Dermis microvascular lymphatic vessel endothelial cell (primary cell): ENCODE measurements at places on chromosomes 7 and 10. TPM values are rescaled to one million over a fixed set of nuclear protein-coding genes. Genes with fewer than 3 reads are reported as not detected.

GRCh38 chr10:47244560-47245500 lies 55.2 kb upstream of the GDF10 start:
- no peak for DNase-seq

Gene SMO
- total RNA-seq = 2.3 and 8.3 TPM in 2 replicates

GRCh38 chr10:66656499-66656898 lies 269.3 kb upstream of the LRRTM3 start:
- DNase-seq = no peak

Gene PRKCQ
- total RNA-seq = 0.38 and 0.39 TPM in 2 replicates

Gene HMX3
- not detected in 2 replicates for total RNA-seq

- no peak for DNase-seq
Observed at GRCh38 chr10:79027147-79028055, 41.4 kb upstream of the ZMIZ1 start.

GRCh38 chr7:86904949-86905834 lies 154.3 kb downstream of the ELAPOR2 start:
- DNase-seq = peak; percentile 11

- no peak for DNase-seq
Observed at GRCh38 chr10:106816318-106817085, 348.0 kb downstream of the SORCS1 start.

- DNase-seq = peak; percentile 55
Observed at GRCh38 chr7:129168231-129169021, 20.0 kb upstream of the SMO start.

- DNase-seq = no peak
Observed at GRCh38 chr10:131077724-131078123, 233.8 kb downstream of the TCERG1L start.

Gene NKX1-2
- not detected in 2 replicates for total RNA-seq

DNA sequence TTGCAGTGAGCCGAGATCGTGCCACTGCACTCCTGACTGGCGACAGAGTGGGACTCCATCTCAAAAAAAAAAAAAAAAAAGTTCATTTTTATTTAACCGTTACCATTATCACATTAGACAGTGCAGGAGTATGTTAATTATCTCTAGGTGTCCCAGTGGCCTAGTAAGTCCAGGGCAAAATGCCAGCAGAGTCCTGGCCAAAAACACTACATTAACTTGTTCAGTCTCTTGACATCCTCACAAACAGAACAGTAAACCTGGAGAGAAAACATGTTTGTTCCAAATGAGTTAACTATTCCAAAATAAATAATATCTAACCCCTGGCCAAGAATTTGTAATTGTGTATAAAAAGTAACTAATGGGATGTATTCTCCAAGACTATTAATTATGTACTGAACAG lies 43.2 kb downstream of the PTPRZ1 start:
- no peak for DNase-seq

- no peak for DNase-seq
Observed at GRCh38 chr10:52811776-52812175, 39.2 kb upstream of the MBL2 start.

Gene MRLN
- not detected in 2 replicates for total RNA-seq

Gene WEE2
- total RNA-seq = under 0.01 and 0.13 TPM in 2 replicates

DNA sequence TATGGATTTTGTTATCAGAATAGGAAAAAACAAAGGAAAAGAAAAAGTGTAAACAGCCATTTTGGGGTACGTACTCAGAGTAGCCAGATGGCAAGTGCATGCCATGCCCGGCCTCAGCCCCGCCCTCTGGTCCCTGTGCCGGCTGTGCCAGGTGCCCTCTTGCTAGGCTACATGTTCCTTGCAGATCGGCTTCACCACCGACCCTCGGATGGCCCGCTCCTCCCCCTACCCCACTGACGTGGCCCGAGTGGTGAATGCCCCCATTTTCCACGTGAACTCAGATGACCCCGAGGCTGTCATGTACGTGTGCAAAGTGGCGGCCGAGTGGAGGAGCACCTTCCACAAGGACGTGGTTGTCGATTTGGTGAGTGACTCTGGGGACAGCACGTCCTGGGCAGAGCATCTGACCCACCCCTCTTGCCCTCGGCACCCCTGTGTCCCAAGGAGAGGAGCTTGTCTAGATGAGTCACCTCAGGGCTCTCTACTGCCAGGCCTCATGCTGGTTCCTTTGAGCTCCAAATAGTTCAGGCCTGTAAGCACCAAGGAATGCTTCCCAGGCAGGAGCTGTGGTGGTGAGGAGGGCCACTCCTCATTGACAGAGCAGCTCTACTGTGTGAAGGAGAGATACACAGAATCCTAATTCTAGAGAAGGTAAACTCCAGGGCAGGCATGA lies 54.9 kb upstream of the ZMIZ2 start:
- no peak for DNase-seq

DNA sequence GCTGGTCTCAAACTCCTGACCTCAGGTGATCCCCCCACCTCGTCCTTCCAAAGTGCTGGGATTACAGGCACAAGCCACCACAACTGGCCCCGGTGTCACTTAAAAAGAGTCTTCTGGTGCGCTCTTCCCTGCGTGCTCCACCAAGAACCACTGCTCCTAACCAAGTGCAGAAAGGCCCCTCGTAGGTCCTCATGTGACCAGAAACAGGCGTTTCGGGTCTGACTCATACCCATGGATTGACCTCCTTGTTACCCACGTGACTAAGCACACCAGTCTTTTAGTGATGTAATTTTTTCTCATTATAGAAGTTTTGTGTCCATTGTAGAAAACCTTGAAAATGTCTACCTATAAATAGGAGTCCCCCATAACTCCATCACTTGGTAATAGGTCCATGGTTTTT lies 13.9 kb downstream of the FKBP6 start:
- no peak for DNase-seq

Gene PHKG1
- total RNA-seq = 0.13 and 0.38 TPM in 2 replicates

Gene CHST3
- 4.6 and 6.2 TPM in 2 replicates for total RNA-seq

DNA sequence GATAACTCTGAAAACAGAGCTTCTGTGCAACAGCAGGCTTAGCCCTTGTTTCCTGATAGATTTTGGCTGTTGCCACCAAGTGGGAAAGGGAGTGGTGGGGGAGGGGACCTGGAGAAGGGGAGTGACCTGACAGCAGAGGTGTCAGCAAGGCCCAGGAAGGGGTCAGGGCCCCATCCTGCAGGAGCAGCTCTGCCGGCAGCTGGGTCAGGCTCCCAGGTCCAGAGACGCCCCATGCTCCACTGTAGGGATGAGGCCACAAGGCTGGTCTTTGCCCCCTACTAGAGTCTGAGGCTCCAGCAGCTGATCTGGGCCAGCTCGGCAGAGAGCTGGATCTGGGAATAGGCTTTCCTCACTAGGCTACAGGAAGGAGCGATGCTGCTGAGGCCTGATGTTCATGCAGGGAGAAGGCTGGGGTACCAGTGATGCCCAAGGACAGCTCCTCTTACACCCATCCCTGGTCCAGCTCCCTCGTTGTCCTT lies 44.0 kb upstream of the ZMIZ1 start:
- DNase-seq = no peak

DNA sequence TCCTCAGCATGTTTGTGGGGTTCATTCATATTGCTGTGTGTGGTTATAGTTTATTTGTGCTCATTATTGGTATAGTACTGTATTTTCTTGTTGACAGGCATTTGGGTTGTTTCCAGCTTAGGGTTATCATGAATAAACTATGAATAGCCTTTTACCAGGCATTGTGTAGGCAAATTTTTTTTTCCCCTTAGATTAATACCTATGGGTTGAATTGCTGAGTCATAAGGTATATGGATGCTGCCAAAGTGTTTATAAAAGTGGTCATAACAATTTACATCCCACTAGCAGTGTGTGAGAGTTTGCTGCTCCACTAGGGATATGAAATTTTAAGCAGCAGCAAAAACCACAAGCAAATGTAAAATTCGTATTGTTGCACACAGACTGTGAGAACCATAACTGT lies 175.0 kb downstream of the PLPP4 start:
- no peak for DNase-seq

- DNase-seq = no peak
Observed at GRCh38 chr10:26486990-26487850, 49.1 kb downstream of the APBB1IP start.

GRCh38 chr10:89245802-89246201 lies 5.8 kb downstream of the LIPA start:
- DNase-seq = no peak

Gene PNLIPRP3
- under 0.01 TPM in 1 of 2 replicates, not detected in the other for total RNA-seq

DNA sequence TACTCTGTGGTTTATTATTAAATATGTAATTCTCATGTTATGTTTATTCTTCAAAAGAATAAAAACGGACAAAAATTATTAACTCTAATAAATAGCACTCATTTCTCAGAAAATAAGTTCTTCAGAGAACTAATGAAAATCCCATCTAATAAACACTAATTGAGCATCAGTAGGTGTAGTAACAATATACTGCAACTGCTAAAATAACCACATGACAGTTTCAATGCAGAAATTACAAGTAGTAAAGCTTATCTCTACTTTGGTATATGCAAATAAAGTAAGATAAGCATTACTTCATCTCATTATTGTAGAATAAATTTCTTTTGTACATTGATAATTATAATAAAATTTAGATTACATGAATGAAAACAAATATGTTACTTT lies 56.4 kb upstream of the DKK1 start:
- no peak for DNase-seq

DNA sequence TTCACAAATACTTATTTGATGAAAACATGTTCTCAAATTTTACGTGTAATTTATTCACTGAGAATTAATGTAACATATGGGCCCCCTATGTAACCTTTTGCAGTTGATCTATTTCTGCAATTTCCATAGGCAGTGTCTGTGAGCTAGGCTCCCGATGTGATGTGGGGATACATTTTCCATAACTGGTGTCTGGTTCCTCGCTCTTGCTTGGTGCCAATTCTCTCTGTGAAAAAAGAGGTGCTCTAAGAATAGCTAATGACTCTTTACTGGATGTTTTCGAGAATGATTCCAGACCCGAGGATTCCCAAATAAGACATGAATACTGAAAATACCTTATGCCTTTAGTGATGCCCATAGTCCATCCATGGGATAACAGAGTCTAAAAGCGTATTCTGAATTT lies 286.7 kb upstream of the FZD8 start:
- no peak for DNase-seq

DNA sequence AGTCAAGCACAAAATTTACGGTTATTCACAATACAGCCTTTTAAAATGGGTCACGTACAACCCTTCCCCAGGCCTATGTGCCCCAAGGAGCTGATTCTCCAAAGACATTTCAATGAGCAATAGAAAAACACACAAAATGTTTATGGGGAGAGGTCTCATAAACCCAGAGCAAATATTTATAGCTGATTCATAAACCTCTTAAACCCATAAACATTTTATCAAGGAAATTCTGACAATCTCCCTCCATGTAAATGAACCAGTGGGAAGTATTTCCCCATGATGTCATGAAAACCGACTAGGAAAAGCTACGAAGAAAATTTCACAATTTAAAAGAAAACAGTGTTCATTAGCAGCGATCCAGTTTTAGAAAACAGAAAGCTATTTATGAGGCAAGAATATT lies 36.0 kb downstream of the SFMBT2 start:
- DNase-seq = no peak

GRCh38 chr7:7858559-7858958 lies 110.0 kb upstream of the GLCCI1 start:
- DNase-seq = peak; percentile 54

GRCh38 chr7:8125680-8126444 lies 136.1 kb downstream of the ICA1 start:
- no peak for DNase-seq

Gene SH2D4B
- under 0.01 and 0.13 TPM in 2 replicates for total RNA-seq

DNA sequence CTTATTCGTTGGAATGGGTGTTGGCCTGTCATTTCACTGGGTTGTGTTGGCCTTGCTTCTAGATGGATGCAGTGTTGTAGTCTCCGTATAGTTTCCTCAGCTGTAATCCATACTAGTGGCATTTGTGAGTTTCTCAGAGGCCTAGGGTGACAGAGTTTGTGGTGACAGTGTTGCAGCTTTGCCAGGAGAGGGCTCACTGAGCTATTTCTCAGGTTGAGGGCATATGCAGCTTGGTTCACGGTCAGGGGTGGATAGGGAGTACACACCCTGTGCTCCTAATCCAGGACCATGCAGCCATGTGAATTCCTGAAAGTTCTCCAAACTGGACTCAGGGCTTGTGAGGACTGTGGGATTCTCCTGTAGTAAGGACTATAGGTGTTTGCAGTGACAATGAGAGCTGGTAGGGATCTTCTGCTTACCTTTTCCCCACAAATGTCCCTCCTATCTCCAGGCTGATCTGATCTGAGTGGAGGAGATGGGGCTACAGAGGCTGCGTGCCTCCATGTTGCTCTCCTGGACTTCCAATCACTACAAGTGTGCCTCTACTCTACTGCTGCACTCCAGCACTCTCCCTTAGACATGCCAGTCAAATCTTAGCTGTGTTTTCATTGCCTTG lies 229.0 kb downstream of the STK31 start:
- DNase-seq = no peak

Gene SEM1
- 31.4 and 53.1 TPM in 2 replicates for total RNA-seq

DNA sequence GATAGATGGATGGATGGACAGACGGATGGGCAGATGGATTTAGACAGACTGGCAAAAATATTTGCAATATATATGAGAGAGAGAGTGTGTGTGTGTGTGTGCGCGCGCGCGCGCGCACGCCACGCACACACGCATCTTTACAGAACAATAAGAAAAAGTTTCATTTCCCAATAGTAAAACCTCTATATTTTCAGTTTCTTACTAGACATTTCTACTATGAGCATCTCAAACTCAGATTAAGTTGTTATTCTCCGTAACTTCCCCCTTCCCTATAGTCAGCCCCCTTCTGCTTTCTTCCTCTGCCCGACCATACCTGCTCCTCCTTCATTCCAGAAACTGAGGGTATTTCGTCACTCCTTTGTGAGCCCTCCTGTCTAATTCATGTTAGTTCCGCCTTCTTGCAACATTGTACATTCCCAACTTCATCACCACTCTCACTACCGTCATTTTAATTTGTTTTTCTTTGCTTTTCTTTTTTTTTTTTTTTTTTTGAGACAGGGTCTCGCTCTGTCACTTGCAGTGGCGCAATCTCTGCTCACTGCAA lies 154.4 kb upstream of the SH2B2 start:
- no peak for DNase-seq

DNA sequence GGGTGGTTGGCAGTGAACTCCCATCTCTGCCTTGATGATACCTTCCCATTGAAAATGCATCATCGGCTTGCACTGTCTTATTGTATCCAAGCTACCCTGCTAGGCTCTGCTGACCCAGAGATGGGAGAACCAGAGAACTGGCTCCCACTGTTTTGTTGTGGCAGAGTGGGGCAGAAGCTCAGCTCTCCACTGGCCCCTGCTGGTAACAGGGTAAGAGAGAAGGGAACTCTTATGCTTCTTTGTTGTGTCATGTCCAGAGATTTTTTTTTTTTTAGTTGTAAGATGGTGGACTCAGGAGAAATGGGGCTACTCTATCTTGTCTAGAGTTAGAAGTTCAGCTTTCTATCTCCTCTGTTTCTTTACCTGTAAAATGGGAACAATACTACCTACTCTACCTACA lies 100.5 kb upstream of the SDK1 start:
- peak; percentile 27 for DNase-seq

Gene COMMD3
- total RNA-seq = 24.7 and 30.8 TPM in 2 replicates
